Right forelimb (tissue), 1 donor: ENCODE measurements at places on chromosomes 12 and 14.

DNA sequence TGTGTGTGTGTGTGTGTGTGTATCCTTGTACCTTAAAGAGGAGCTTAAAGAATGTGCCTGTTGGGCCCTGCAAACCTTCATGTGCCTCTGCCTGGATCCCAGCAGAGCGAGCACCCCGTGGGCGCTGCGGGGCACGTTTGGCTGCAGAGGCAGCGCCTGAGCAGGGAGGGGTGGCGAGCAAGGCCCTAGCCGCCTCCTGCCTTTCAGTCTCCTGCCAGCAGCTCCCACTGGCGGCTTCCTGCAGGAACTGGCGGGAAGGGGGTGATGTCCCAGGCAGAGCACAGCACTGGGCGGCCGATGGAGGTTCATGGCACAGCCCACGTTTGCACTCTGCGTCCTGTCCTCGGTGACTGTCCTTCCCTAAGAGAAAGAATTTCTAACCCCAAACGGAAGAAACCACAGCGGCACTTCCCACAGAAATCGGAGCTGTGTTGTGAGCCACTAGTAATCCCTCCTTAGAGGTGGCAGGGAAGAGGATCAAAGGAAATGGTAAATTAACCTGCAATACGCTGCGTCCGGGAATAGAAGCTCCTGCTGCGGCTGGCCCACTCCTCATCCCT lies 19.8 kb downstream of the ZBTB42 start:
- no peak for DNase-seq

- DNase-seq, result no peak
Measured at GRCh38 chr14:84882830-84883229, 647.1 kb upstream of the FLRT2 start.

GRCh38 chr12:109476807-109477184 lies 304 bp downstream of the KCTD10 start:
- no peak for DNase-seq

DNA sequence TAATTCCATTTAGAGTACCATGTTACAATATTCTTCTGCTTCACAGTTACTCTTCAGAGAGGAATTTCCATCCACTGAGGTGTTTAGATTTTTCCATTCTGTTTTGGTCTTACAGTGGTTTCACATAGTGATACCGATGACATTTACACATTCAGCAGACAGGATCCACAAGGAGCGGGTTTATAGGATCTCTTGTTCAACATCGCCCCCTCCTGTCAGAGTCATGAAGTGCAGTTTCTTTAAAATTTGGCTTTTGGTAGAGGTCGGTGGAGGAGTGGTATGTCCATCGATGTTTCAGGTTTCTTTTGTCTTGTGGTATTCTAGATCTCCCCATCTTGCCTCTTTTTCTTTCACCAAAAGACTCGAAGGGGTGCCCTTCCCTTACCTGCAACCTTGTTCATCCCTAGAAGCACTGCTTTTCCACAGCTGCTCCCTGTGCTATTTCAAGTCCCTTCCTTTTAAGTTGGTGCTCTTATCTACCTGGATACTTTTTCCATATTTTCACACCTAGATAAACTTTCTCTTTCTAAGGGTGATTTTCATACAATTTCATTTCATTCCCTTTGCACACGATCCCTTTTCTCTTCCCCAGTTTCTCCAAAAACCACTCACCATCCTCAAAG lies 181.3 kb downstream of the ITPR2 start:
- peak; percentile 65 for DNase-seq

- DNase-seq, result no peak
Measured at GRCh38 chr12:14691560-14691959, 4.8 kb downstream of the GUCY2C start.

GRCh38 chr12:120039711-120040110 lies 50.7 kb downstream of the BICDL1 start:
- DNase-seq, result no peak

- no peak for DNase-seq
Measured at GRCh38 chr12:27396216-27396815, 50.2 kb upstream of the SMCO2 start.

DNA sequence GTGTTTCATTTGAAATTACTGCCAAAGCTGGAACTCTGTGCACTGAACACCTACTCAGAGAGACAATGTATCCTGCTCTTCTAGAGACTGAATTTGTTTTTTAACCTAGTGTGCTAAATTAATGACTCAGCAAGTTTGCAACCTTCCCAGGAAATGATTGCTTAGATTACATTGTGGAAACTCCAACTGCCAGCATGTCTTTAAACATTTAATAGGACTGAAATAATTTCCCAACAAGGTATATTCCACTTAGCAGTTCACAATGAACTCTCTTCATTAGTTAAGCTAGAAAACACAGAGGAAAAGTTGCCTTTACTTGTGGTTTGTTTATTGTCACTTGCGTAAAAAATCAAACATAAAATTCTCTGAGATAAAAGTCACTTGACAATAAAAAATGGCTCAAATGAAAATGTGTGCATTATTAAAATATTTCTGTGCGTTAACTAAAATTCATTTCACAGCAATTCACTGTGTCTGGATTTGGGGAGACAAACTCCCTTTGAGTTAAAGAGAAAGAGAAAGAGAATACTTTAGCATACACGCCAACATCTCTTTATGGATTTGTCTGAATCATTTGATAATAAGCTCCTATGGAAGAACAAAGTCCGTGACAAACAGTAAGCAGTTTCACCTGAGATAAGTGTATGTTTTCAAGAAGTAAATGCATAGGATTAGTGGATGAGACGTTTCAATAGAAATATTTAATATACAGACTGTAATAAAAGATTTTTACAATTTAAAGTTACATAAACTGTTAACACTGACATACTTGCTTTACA lies 284.0 kb downstream of the PRKD1 start:
- DNase-seq, result no peak

DNA sequence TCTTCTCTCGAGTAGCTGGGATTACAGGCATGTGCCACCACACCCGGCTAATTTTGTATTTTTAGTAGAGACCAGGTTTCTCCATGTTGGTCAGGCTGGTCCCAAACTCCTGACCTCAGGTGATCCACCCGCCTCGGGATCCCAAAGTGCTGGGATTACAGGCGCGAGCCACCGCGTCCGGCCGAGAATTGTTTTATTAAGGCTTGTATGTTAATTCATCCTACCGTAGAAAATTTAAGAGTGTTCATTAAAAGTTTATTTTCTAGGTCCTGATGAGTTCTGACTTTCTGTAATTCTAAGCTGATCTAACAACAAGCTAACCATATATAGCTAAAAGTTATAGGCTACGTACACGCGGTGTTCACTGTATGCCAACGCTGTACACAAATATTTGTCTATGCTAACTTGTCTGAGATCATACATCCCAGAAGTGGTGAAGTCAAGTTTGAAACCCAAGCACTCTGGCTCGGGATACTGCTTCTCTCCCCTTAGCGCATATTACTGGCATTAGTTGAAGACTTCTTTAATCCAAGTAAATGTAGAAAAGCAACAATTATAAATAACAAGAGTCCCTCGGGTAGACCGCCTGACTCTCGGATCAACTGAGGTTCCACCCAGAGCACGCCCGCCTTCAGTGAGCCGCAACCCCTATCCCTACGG lies 570 bp upstream of the MRPS35 start:
- no peak for DNase-seq
